ENCODE measurements at places on chromosomes 2 and 18.

DNA sequence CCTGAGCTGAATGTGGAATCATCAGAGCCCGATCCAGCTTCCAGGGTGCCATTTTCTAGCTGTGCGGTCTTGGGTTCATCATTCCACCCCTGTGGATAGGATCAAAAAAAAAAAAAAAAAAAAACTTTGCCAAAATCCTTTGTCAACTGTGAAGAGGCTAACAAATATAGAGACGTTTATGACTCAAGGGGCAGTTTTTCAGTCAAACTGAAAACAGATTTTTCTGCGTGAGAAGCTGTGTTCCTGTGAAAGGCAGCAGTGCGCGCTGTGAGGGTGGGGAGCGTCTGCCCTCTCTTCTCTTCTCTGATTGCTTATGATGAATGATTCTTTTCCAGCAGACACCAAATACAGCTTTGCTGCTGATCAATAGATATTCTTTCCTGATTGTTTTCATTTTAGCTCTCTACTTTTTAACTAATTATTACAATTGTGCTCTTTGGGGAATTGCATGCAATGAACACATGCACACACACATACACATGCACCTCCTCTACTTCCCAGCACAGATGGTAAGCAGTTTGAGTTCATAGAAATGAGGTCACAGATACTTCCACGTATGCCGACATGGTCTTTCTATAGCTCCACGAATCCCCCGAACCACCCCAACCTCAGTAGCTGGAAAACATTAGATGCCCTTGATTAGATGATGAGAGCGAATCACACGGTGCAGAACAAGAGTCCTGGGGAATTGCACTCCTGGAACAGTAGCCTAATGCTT lies 175.4 kb downstream of the NRP2 start:
- no peak for DNase-seq

DNA sequence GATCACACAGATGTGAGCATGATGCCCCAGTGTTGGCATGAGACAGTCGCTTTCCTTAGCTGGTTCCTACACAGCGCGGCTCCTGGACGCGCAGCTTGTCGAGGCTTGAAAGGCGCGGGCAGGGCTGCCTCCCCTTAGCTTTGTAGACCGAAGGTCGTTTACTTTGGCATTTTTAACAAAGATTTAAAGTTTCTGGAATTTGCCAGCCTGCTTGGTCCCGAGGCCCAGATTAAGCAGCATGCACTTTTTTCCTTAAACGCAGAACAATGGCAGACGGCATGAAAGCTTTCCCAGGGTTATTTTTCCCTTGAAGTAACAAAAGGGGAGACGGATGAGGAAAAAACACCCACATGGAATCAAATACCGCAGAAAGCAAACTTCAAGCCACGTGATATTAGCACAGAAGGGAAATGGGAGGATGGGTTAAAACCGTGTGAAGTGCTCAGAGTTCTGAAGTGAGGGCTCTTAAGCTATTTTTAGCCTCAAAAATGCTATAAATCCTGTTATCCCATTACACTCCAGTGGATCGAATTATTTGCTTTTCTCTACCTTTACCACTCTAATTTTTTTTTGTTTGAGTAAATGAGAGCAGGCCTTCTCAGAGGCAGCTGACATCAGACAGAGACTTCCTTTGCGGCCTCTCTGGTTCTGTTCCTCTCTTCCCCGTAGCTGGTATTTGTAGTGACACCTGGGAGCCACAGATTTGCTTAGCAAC lies 55.7 kb downstream of the NPAS2 start:
- DNase-seq = no peak

DNA sequence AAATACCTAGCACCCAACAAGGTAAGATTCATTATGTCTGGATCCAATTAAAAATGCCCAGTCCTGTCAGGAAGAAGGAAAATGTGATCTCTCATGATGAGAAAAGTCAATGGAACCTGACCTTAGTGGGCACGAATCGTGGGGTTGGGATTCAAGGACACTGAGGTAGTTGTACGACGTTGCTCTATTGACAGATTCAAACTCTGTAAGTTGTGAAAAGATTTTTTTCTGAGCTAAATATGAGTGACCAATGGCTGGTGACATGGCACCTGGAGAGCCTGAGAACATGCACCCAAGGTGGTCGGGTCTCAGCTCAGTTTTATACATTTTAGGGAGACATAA lies 148.2 kb downstream of the NDUFA10 start:
- no peak for DNase-seq

GRCh38 chr2:41498781-41499180 lies 549.0 kb upstream of the PKDCC start:
- DNase-seq = no peak

DNA sequence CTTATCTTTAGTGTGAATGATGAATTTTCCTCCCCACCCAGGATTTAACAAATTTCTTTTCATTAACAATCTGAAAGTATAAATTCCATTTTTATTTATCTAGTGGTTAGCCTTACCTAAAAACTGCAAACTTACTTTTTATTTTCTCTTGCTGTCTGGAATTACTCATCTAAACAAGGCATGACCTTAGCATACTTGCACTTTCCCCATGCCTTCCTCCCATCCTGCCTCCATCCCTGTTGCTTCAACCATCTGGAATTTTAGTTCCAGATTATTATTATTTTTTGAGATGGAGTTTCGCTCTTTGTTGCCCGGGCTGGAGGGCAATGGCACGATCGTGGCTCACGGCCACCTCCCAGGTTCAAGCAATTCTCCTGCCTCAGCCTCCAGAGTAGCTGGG lies 35.6 kb downstream of the GDF7 start:
- no peak for DNase-seq

DNA sequence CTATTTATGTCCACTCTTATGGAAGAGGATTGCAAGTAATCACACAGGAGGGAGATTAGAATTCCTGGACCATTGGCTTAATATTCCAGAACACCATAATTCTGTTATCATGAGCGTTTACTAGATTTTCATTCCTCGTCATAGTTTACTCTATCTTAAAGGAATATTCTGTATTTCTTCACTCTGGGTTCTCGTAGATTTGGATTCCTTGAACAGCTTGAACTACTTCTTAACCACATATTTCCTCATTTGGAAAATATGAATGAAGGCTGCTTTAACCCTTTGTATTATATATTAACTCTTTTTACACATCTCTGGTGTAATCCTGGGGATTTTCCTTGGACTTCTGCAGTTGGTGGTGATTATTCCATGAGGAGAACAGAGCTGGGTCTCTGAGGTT lies 46.3 kb upstream of the CCBE1 start:
- no peak for DNase-seq

DNA sequence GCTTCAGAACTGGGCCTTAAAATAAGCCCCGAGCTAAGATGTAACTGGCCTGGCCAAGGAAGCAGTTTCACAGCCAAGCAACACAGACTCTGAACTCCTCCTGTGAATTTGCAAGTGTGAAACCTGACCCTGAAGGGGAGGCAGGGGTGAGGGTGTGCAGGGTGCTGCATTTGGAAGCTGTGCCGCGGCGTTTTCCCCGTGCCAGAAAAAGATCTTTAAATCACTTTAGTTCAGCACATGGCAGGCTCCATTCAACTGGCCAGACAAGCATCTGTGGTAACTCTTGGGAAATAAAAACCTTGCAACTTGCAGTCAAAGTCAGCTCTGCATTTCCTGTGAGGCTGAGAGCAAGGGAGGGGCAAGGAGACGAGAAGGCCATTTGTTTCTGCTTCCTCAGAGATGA lies 209.3 kb upstream of the SOX11 start:
- DNase-seq = no peak

DNA sequence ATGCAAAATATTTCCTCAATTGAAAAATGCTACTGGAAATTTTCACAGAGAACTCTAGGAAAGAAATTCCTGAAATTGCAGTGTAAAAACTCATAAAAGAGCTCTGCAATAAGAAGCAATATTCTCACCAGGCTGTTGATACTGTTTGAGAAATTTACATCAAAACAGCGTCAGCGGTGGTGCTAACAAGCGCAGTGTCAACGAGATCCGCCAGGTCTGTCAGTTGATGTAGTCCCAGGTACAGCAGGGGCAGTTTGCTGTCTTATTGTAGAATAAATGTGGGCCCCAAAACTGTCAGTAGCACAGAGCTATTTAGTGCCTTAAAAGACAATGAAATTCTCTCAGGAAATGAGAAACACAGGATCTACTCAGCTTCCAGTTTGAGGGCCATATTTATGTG lies 611.2 kb downstream of the ARHGAP15 start:
- DNase-seq = no peak

- DNase-seq = no peak
Observed at GRCh38 chr18:46920067-46920466, 2.7 kb downstream of the KATNAL2 start.

DNA sequence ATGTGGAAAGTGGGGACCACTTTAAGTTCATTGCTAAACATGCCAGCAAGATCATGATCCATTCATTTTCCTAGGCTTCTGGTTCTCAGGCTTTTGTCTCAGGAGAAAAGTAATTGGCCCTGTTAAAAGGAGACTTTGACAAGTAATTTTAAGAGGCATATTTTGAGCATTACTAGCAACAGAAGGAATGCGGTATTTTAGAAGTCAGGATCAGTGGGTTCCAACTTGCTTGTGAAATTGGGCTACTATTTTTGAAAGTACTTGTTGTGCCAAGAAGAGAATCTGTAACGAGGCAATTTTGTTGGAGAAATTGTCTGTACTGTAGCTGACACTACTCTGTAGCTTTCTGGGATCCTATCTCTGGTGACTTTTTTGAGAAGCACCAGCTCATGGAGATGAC lies 59.4 kb downstream of the CERS6 start:
- no peak for DNase-seq

DNA sequence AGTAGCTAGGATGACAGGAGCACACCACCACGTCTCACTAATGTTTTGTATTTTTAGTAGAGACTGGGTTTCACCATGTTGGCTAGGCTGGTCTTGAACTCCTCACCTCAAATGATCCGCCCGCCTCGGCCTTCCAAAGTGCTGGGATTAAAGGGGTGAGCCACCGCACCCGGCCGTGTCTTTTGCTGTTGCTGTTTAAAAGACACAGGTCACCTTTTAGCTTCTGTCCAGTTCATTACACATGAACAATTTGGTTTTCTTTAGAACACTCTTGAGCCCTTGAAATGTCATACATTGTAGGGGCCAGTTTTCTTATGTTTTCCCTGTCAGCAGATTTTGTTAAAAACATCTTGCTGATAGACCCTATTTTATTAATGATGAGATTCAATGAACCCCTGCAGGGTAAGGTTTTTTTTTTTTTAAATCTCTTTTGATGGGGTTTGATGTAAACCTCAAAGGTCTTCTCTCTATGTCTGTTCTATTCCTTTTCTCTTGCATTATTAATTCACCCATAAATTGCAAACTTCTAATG lies 61.0 kb upstream of the AGPS start:
- no peak for DNase-seq

DNA sequence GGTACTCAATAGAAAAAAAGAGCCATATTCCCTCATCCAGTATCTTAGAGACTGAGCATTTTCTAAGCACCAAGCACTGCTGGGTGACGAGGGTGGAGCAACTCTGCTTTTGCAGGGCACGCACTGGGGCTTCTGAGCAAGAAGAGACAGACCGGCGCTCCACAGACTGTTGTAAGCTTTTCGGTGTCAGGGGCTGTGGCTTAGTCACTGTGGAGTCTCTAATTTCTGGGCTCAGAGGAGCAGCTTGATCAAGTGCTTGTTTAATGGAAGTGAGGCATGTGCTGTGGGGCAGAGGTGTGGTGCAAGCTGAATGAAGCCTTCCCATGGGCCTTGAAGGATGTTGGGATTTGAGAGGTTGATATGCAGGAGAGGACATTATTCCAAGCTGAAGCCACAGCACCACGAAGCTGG lies 227.1 kb downstream of the MYCN start:
- no peak for DNase-seq

DNA sequence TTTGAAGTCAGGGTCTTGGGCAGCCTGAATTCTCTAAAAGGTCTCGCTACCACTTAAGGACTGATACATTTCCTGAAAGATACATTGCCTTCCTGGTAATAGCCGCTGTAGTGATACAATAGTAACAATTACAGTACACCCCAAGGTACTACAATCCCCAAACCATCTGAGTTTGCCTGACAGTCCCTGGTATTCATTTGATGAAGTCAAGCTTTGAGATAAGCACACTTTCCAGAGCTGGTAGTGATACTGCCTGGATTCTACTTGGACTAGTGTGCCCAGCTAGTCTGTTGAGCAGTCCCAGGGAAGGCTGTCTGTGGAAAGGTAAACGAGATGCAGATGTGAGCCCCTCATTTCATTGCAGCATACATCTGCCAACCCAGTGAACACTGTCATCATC lies 24.4 kb upstream of the ITGB6 start:
- no peak for DNase-seq

- no peak for DNase-seq
Observed at GRCh38 chr2:150468350-150468960, 19.0 kb downstream of the RND3 start.

DNA sequence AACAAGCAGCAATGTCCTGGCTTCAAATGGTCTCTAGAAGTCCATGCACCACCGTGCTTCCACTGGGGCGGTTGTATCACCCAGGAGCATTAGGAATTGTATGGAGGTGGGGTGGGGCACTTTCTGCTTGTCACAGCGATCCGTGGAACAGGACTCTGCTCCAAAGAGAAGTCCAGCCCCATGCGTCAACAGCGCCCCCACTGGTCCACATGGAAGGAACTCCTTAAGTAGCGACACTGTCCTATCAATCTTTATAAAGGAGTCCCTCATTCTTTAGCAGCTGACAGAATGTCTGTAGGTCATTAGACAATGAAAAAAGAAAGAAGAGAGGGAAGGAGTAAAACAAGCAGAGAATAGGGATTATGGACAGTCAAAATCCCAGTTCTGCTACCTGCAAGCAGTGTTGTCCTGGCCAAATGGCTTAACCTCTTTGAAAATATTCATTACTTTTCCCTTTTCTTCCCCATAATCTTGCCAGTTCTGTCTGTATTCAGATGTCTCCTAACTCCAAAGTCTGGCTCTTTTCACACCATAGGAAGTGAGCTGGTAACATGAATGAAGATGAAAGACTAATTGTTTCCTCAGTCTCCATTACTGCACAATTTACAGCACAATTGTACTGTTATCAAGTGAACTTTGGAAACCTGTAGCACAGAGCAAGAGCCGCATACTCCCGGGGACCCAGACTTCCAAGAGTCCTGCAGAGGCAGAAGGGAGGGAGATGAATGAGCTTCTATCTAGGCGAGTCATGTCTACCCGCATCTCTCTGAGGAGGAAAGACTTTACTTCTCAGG lies 9.9 kb downstream of the NFE2L2 start:
- DNase-seq = no peak

GRCh38 chr2:59458800-59459199 lies 1094.7 kb downstream of the BCL11A start:
- DNase-seq = no peak

- no peak for DNase-seq
Observed at GRCh38 chr2:97699765-97700444, 13.5 kb upstream of the ZAP70 start.

- DNase-seq = no peak
Observed at GRCh38 chr18:515156-515815, 14.8 kb upstream of the COLEC12 start.
